ENCODE measurements at places on chromosomes 11 and 22.

- DNase-seq = no peak
Measured at GRCh38 chr11:31337806-31338205, 31.7 kb downstream of the DCDC1 start.

GRCh38 chr11:102716527-102716926 is 8.2 kb downstream of the MMP8 start:
- DNase-seq = no peak

GRCh38 chr11:1085440-1086170 is 10.9 kb downstream of the MUC2 start:
- DNase-seq = no peak

- no peak for DNase-seq
Measured at GRCh38 chr11:35598254-35599125, 19.8 kb upstream of the FJX1 start.

GRCh38 chr11:24289301-24289700 is 207.6 kb upstream of the LUZP2 start:
- DNase-seq = no peak

- DNase-seq = no peak
Measured at GRCh38 chr22:39999144-39999757, 4.5 kb downstream of the FAM83F start.

All from stimulated activated CD8-positive, alpha-beta memory T cell treated with anti-CD3 and anti-CD28 coated beads, Interleukin-4, amount 100 ng/mL, for 4 hours (primary cell).